ENCODE measurements at places on chromosomes 5 and 9.

DNA sequence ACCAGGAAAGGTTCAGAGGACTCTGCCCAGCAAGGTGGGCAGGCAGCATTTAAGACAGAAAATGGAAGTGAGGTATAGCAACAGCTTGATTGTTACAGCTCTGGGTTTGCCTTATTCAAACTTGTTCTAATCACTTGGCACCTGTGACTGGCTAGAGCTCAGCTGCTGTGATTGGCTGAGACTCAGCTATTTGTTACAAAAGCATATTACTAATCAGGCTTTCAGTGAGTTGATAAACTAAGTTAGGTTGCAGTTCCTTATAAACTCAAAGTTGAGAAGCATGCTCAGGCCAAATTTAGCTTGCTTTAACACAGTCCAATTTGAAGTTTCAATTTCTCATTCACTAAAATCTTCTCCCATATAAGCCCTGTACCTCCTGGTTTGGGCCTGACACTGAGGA is 56.3 kb downstream of the GDA start:
- no peak for DNase-seq

- no peak for DNase-seq
Measured at GRCh38 chr9:120915854-120916470, 10.6 kb downstream of the TRAF1 start.

- DNase-seq: no peak
Measured at GRCh38 chr5:24823625-24824024, 178.8 kb upstream of the CDH10 start.

- DNase-seq: no peak
Measured at GRCh38 chr9:136292026-136292538, 11.8 kb downstream of the CCDC187 start.

GRCh38 chr5:83745816-83746215 is 25.2 kb upstream of the HAPLN1 start:
- DNase-seq: no peak

GRCh38 chr5:16418471-16418922 is 47.1 kb downstream of the ZNF622 start:
- no peak for DNase-seq
